ENCODE measurements at places on chromosomes 6 and 20.

DNA sequence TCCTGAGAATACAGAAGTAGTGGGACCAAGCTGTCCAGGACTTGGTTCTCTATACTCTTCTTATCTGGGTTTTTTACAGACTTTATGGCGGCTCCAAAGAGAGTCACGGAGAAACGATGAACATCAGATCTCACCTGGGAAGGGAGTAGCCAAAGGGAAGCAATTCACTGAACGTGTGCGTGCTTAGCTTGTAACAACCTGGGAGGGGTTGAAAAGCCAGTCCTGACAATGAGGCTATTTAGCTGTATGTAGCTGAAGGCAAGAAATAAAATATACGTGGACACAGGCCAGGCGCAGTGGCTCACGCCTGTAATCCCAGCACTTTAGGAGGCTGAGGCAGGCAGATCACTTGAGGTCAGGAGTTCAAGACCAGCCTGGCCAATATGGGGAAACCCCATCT lies 18.2 kb upstream of the RBL1 start:
- no peaks in the 10 kb centered on the region for H3K36me3 ChIP-seq
- DNase-seq: no peak
- peaks cover 2% of the 10 kb centered on the region for H3K27me3 ChIP-seq
- no peaks in the 10 kb centered on the region for H3K4me1 ChIP-seq

DNA sequence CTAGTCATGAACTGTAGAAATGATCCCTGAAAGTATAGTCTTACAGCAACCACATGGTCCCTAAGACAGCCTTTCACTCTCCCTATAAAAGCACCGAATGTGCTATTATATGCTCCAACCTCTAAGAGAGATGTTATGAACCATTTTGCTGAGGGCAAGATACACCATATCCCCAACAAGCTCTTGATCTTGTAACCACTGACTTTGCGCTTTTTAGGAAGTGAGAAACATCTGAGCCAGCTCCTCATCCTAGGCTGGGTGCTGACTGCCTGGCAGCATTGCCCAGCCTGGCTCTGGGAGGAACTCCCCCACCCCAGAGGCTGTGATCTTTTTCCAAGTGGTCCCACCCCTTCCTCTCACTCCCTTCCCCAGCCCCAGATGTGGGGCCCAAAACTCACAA lies 3.1 kb upstream of the EMILIN3 start:
- no peak for DNase-seq
- no peak overlapping the region for H3K27ac ChIP-seq
- H3K36me3 ChIP-seq: no peaks in the 10 kb centered on the region
- no peaks in the 10 kb centered on the region for H3K4me1 ChIP-seq
- peaks cover 32% of the 10 kb centered on the region for H3K27me3 ChIP-seq
- H3K4me3 ChIP-seq: no peak overlapping the region

GRCh38 chr20:56350842-56351241 lies 7.9 kb upstream of the FAM210B start:
- H3K4me1 ChIP-seq: no peaks in the 10 kb centered on the region
- DNase-seq: no peak
- H3K36me3 ChIP-seq: no peaks in the 10 kb centered on the region

DNA sequence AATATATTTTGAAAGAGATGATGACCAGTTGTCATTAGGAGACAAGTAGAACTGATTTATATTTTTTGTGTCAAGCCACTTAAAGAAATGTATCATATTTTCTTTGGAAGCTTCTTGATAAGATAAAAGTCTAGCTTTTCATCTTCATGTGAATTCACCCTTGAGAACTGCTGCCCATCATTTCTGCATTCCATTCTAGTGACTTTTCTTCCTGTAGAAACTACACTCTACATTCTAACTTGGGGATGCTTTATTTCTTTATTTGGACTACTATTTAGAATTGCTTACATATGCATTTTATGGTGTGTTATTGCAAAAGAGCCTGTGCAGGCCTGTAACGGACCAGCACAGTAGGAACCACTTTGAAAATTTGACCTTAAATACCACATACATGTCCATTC lies 335.0 kb upstream of the KCNQ5 start:
- H3K27me3 ChIP-seq: no peaks in the 10 kb centered on the region
- H3K4me1 ChIP-seq: peaks cover 9% of the 10 kb centered on the region
- H3K27ac ChIP-seq: peak overlapping the region; percentile 15
- no peaks in the 10 kb centered on the region for H3K36me3 ChIP-seq
- DNase-seq: peak; percentile 58

- no peak overlapping the region for H3K4me3 ChIP-seq
- H3K4me1 ChIP-seq: no peaks in the 10 kb centered on the region
- H3K36me3 ChIP-seq: no peaks in the 10 kb centered on the region
- DNase-seq: no peak
- no peak overlapping the region for H3K27ac ChIP-seq
Observed at GRCh38 chr6:130178692-130179091, 44.1 kb downstream of the SAMD3 start.

Data from endothelial cell of umbilical vein (primary cell).